ENCODE measurements at places on chromosomes 6 and 20.

GRCh38 chr6:148460876-148461646 is 118.4 kb downstream of the SASH1 start:
- DNase-seq = no peak

GRCh38 chr6:33935439-33936080 is 131.8 kb upstream of the MLN start:
- DNase-seq = no peak

- DNase-seq = no peak
These were observed 1.9 kb upstream of the BMP2 start for GRCh38 chr20:6765469-6766058.

DNA sequence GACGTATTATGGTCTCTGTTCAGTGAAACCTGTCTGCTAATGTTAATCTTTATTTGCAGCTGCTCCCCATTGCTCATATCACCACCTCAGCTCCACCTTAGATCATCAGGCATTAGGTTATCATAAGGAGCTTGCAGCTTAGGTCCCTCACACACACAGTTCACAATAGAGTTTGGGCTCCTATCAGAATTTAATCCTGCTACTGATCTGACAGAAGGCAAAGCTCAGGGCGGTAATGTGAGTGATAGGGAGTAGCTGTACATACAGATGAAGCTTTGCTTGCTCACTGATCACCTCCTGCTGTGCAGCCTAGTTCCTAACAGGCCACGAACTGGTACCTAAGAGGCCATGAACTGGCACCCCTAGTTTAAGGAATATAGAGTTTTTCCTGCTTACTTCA is 989.7 kb downstream of the EYS start:
- no peak for DNase-seq

GRCh38 chr20:47271046-47271615 is 85.4 kb downstream of the ZMYND8 start:
- DNase-seq = no peak

- no peak for DNase-seq
These were observed 95.9 kb upstream of the PRL start for GRCh38 chr6:22392711-22393110.

- peak; percentile 76 for DNase-seq
These were observed 3.3 kb downstream of the LRRC73 start for GRCh38 chr6:43506667-43507471.

DNA sequence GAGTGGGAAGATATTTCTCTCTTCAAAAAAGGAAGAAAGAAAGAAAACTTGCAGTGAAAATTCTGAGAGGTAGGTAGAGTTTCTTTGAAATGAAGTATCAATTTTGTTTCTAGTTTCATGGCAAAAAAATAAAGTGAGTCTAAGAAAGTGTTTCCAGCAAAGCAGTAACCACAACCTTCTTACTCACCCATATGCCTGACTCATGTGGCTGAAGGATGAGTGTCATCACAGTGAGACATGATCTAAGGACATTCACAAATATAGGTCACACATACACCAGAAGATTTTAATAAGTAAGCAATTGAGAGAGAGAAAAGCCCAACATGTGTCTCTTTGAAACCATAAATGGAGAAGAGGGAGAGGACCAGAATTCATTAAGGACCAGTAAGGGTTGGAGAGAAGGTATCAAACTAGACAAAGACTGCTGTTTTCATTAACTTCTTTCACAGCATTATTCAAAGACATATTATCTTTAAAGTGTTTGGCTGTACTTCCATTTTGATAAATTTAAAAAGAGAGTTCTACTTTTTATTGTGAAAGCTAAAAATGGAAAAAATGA is 169.5 kb downstream of the FRK start:
- no peak for DNase-seq

DNA sequence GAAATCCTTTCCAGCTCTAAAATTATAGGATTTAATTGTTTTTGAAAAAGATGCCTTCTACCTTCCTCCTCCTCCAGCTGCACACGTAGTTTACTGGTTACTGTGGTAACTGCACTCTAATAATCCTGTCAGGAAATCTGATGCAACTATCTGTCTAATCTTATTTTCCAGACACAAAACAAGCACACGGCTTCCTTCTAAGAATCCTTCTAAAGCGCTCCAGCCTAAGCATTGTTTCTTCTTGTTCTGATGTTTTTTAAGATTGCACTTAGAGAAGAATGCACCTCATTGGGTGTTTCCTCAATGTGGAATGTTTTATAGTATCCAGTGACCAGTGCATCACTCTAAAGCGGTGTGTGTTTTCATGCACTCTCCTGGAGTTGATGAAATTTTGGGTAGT is 63.6 kb downstream of the CARMIL1 start:
- no peak for DNase-seq

- no peak for DNase-seq
These were observed 44.9 kb downstream of the SNAI1 start for GRCh38 chr20:50027611-50028105.

GRCh38 chr6:45420083-45420908 is 42.6 kb upstream of the SUPT3H start:
- peak; percentile 32 for DNase-seq

GRCh38 chr6:160218810-160219209 is 39.8 kb downstream of the SLC22A2 start:
- no peak for DNase-seq

DNA sequence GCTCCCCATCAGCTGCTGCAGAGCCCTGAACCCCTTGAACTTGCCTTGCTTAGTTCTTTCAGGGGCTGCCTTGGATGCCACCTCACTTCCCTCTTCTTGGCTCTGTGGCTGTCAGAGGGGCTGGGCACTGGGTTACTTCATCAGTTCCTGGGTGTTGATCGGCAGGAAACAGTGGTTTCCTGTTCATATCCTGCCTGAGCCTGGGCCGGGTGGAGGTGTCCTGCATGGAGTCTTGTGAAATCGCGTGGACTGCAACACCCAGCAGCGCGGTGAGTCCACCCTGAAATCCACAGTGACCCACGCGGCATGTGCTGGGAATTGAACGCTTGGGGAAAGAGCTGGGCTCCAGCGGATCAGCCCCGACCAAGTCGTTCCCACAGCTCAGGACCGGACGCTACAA is 97.5 kb downstream of the CDH26 start:
- DNase-seq = no peak
